Mesothelial cell of epicardium (in vitro differentiated cells): ENCODE measurements at places on chromosomes 5 and 9. TPM values are rescaled to one million over a fixed set of nuclear protein-coding genes. Genes with fewer than 3 reads are reported as not detected.
A peak's percentile ranks its signal among the peaks of the same experiment; 100 is the strongest.

DNA sequence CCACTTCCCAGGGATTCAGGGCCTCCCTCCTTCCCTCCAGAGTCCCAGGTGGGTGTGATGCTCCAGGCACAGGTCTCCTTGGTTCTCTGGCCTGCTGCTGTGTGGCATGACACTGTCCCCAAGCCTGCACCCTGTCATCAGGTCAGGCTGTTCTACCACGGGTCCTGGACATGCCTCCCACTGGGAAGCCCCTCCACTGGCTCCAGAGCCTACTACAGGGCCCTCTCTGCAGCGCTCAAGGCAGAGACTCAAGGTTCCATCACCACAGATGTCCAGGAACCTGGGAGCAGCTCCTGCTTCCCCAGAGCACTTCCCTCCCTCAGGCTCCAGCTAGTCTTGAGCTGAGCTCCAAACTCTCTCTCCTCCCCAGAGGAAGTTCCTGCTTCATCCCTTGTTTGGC is 237.3 kb downstream of the PBX3 start:
- DNase-seq = no peak

DNA sequence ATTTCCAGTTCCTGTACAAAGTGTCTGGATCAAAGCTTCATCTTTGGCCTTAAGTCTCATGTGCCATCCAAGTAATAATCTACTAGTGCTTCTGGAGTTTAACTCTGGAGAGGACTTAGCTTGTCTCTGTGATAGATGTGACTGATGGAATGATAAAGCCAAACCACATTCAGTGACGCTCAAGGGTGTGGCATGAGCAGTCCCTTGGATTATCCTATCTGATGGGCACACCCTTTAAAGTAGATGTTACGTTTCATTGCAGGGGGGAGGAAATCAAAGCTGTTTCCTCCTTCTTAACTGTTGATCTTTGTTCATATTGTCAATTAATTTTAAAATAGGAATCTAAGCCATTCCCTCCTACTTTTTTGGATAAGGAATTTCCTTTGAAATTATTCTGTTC is 8.5 kb upstream of the EGFLAM start:
- no peak for DNase-seq

GRCh38 chr9:31490551-31491106 is 893.8 kb upstream of the ACO1 start:
- DNase-seq = no peak

Gene SNX24
- 40.9 to 50.4 TPM (median 44.5 TPM) in 3 replicates for total RNA-seq

DNA sequence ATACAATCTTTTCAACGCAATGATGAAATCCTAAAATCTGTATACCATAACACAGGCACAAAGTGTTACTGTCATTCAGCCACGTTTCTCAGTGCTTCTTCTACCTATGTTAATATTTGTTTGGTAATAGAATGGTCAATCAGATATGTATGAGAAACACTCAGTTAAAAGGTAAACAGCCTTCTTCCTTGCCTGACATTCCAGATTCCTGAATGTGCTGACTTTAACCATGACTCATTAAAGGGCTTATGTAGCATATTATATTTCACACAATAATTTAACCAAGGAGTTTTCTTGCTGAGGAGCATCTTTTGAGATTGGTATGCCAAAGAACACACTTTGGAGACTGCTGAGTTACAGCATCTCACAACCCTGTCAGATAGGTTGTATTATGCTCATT is 187.6 kb downstream of the CETN3 start:
- DNase-seq = no peak

Gene CDKN2B
- total RNA-seq = 40.3 to 47.6 TPM (median 45.2 TPM) in 3 replicates

DNA sequence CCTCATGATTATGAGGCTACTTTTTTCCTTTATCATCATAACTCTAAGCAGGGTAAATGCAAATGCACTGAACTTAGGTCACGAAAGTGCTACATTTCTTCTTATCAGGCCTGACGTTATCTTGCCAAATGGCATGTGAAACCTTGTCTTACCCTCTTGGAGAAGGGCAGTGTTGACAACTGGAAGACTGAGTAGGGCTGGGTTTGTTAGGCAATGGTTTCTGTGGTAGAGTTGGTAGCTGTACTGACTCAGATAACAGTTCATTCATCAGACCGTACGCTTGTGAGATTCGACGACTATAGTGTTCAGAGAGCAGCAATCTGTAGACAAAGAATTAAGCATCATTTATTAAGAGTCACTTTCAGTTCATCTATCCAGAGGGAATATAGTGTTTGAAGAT is 127.7 kb downstream of the CPLANE1 start:
- no peak for DNase-seq

Gene PCDHGA2
- total RNA-seq = 0.11 to 0.33 TPM (median 0.32 TPM) in 3 replicates

Gene FGFR4
- 4.7 to 8.0 TPM (median 5.9 TPM) in 3 replicates for total RNA-seq

- no peak for DNase-seq
These were observed 379 bp upstream of the CLK4 start for GRCh38 chr5:178627259-178627598.

Gene MLANA
- total RNA-seq = not detected in 3 replicates

Gene LCN2
- not detected in 3 replicates for total RNA-seq

Gene CCDC180
- total RNA-seq = 16.1 to 17.7 TPM (median 17.1 TPM) in 3 replicates

Gene SERF1A
- total RNA-seq = 21.8 to 25.6 TPM (median 23.3 TPM) in 3 replicates

Gene SLC12A7
- total RNA-seq = 33.5 to 34.9 TPM (median 33.6 TPM) in 3 replicates

DNA sequence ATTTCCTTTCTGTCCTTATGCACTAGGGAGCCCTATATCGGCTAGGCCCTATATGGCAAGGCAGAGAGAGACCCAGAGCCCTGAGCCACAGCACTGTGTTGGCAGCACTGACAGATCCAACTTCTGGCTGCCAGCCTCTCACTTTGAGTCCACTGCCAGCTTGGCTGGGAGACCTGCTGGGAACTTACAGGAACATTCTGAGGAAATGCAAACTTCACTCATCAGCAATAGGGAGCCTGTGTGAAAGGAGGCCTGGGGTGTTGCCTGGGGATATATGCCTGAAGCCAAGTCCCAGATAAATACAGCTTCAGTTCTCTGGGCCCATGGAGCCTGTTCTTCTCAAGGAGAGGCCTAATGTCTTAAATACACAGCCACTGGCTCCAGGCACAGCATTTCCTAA is 78.0 kb downstream of the ADRB2 start:
- DNase-seq = no peak

- no peak for DNase-seq
These were observed 62.1 kb downstream of the CETN3 start for GRCh38 chr5:90347462-90347861.

DNA sequence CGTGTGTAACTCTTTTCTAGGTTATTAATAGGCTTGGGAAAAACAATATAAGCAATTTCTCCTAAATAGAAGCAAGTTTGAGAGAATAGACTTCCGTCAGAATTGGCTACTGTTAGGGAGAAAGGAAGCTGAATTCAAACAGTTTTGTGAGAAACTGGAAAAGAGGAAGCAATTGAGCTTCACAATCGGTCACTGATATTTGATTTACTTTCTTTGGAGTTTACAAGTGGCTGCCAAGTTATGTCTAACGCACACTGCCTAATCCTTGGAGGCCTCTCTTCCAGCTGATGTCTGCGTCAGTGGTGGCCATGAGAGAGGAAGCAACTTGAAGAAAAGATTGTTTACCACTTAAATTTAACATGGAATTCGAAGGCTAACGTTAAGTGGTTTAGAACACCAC is 319.5 kb downstream of the ADGRV1 start:
- DNase-seq = no peak

Gene AGXT2
- total RNA-seq = not detected in 3 replicates

GRCh38 chr9:107805201-107805600 is 315.6 kb upstream of the KLF4 start:
- DNase-seq = no peak

Gene LMX1B
- total RNA-seq = 0.09 TPM in 1 of 3 replicates, not detected in the others

Gene DDX4
- total RNA-seq = 0.18 TPM in 1 of 3 replicates, not detected in the others

DNA sequence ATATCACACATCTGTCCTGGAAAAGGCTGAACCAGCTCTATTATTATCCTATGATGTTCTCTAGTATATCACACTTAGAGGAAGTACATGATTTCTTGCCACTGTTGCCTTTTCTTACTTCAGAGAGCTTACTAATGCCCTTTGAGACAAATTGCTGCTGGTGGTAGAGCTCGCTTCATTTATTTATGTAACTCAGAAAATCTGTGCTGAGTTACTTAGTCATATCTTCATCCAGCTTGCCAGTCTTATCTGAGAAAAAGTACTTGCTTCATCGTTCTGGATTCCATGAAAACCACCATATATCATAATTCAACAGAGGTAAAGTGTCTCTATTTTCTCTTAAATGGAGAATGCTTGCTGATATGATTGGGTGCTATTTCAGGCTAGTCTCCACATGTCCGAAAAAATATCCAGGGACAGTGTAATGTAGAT is 26.6 kb downstream of the PTPDC1 start:
- no peak for DNase-seq

GRCh38 chr9:129140397-129141065 is 29.3 kb downstream of the PTPA start:
- no peak for DNase-seq

Gene PSMD5
- total RNA-seq = 46.9 to 57.3 TPM (median 56.1 TPM) in 3 replicates

Gene PCDHB5
- 5.2 to 6.8 TPM (median 6.0 TPM) in 3 replicates for total RNA-seq

DNA sequence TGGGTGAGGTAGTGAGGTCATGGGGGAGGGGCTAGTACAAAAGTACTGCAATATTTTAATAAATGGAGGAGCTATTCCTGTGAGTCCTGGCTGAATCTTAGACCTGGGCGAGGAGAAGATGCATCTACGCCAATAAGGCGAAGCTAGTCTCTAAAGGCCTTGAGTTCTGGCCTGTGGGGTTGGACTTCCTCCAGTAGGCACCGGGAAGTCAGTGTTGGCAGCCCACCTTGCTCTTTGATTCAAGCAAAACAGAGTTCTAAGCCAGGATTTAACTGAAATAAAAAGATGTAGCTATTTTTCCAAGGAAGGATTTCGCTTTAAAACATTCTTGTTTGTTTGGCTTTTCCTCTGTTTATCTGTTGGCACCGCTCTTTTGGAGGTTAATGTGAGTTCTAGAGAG is 244.6 kb downstream of the KIF4B start:
- DNase-seq = no peak

GRCh38 chr5:107770051-107770450 is 99.3 kb upstream of the EFNA5 start:
- no peak for DNase-seq

Gene IL9
- total RNA-seq = not detected in 3 replicates

DNA sequence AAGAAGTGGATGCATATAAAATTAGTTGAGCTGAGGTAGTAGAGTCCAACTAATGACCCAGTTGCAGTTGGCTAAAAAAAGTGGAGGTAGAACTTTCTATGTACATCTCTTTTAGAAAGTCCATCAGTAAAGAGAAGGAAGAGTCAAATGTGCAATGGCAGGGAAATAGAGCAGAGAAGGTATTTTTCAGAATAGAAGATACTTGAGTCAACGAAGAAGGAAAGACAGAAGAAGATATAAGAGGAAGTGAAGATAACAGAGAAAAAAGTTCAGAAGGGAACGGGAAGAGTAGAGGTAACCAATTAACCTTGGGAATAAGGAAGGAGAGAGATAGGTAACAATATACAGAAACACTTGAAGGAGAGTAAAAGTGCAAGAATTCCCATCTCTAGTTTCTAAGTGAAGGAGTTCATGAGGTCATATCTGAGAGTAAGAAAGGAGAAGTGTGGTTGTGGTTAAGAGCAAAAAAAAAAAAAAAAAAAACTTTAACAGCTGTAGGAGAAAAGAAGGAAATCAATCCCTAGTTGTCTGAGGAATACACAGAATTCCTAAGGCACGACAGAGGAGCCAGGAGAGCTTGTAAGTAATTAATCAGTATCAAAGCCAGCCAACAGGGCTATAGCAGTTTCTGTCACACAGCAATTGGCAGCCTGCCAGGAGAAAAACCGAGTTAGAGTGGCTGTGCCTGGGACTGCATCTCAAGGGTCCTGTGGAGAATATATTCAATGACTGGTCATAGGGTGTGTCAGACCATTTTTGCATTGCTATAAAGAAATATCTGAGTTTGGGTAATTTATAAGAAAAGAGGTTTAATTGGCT is 61.0 kb downstream of the ARL15 start:
- peak; percentile 44 for DNase-seq

- DNase-seq = no peak
These were observed 119.5 kb downstream of the BAAT start for GRCh38 chr9:101265261-101265660.

Gene BRINP1
- total RNA-seq = 11.4 to 13.2 TPM (median 13.0 TPM) in 3 replicates

GRCh38 chr9:2726650-2727340 is 9.5 kb downstream of the KCNV2 start:
- no peak for DNase-seq

- no peak for DNase-seq
These were observed 11.3 kb upstream of the DIPK1B start for GRCh38 chr9:136700959-136701667.

Gene PTGDS
- 52.6 to 58.0 TPM (median 53.5 TPM) in 3 replicates for total RNA-seq

DNA sequence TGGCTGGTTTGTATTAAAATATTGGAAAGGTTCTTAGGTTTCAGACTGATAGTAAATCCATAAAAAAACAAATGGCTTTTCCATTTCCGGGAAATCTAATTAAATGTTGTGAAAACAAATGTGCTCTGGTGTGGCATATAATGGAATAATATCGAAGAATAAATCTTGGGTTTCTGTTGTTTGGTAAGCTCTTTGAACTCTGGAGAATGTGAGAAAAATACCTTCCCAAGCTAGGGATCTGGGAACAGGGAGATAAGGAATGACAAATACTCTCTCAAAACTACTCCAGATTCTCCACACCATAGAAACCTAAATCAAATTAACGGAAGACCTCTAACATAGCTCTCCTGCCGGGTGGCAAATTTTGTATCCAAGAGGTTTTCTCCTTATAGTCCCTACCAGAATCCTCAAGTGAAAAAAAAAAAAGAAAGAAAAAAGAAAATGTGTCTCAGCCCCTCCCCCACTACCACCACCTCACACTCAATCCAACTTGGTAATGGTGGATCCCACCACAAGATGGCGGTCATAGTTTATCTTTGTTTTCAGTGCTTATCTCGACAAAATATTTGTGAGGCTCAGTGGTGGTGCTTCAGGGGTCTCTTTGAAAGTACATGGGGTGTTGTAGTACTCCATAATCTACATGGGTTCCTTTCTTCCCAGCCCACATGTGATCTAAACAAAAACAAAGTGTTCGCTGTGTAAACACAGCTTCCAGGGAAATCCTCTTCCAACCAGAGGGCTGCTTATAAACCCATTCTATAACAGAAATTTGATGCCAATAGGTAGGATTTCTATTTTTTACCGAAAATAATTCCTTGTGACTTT is 54.5 kb upstream of the FST start:
- DNase-seq = no peak

DNA sequence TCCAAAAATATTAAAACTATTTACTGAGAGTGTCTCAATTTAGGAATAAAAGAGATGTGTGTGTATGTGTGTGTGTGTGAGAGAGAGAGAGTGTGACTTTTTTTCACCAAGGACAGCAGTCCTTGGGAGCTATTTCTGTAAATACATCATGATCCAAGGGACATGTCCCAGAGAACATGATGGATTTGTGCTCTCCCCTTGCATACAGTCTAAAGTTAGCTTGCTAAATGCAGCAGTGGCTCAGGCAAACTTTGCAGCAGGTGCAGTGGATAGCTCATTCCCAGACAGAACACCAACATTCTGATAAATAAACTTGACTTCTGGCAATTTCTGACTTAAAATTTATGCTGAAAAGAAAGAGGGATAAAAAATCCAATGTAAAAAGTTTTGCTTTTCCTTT is 55.4 kb upstream of the SGCD start:
- DNase-seq = no peak

DNA sequence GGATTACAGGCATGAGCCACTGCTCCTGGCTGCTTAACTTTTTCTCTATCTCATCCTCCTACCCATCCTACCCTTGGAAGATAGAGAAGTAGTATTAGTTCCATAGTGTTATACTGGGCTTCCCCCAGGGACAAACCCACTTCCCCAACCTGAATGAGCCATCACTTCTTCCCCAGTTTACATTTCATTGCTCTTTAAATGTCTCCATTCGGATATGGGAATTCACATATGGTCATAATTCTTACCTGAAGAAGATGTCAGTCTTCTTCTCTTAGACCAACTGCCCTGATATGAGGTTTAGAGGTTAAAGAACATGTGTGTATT is 1.9 kb downstream of the CD274 start:
- DNase-seq = no peak
